ENCODE measurements at places on chromosomes 2 and 18. TPM values are rescaled to one million over a fixed set of nuclear protein-coding genes. Genes with fewer than 3 reads are reported as not detected.

DNA sequence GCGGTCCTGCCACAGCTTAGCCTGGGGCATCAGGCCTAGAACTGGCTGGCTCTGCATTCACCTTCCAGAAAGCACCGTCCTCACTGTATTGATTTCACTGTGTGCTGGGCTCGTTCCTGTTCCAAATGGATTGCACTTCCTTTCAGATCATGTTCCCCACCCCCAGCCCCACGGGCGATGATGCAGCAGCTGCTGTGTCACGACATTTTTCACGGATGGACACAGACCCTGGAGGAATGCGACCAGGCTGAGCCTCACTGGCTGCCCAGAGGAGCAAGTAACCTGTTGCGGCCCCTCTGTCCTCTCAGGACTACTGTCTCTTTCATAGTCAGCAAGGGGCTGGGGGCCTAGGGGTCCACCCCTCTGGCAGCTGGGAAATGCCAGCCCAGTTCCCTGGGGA, 50.3 kb downstream of the CAPN13 start:
- peaks cover 5% of the 10 kb centered on the region for H3K4me1 ChIP-seq
- no peak overlapping the region for H3K4me3 ChIP-seq
- no peaks in the 10 kb centered on the region for H3K36me3 ChIP-seq
- no peak overlapping the region for H3K27ac ChIP-seq
- DNase-seq, result no peak

DNA sequence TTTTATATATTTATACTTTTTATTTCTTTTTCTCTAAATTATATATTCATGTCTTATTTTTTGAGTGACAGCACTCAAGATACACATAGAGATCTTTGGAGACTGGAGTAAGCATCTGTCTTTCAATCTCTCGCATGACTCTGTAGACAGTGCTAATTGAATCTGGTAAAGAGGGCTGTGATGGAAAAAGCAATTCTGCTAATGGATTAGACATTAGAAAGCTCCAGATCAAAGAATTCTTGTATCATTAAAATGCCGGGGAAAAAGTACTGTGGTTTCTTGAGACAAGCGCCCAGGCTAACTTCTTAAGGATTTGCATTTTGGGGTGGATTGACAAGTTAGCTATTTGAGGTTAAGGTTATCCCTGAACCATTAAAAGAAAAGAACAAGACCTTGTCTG, 383.1 kb upstream of the TNP1 start:
- peaks cover 5% of the 10 kb centered on the region for H3K4me1 ChIP-seq
- H3K36me3 ChIP-seq, result no peaks in the 10 kb centered on the region
- H3K27me3 ChIP-seq, result no peaks in the 10 kb centered on the region

- no peak overlapping the region for H3K4me3 ChIP-seq
- no peak overlapping the region for H3K27ac ChIP-seq
- no peak for DNase-seq
- H3K36me3 ChIP-seq, result no peaks in the 10 kb centered on the region
- no peaks in the 10 kb centered on the region for H3K4me1 ChIP-seq
- no peaks in the 10 kb centered on the region for H3K27me3 ChIP-seq
Observed at GRCh38 chr2:134153294-134153880, 100.5 kb upstream of the MGAT5 start.

DNA sequence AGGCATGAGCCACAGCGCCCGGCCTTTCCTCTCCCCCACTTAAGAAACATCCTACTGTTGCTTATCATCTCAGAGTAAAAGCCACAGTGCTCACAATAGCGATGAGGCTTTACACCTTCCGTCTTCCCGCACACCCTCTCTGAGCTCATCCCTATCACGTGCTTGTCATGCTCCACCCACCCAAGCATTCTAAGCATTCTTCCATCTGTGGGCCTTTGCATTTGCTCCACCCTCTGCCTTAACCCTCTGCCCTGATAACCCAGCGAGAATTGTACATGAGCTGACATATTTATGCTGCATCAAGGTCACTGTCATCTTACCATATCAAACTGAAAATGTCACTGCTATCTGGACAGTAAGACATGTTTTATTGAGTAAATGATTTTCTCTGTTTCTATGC, 22.6 kb downstream of the FOXI3 start:
- no peaks in the 10 kb centered on the region for H3K27me3 ChIP-seq
- no peak overlapping the region for H3K27ac ChIP-seq
- no peak for DNase-seq
- no peaks in the 10 kb centered on the region for H3K4me1 ChIP-seq

DNA sequence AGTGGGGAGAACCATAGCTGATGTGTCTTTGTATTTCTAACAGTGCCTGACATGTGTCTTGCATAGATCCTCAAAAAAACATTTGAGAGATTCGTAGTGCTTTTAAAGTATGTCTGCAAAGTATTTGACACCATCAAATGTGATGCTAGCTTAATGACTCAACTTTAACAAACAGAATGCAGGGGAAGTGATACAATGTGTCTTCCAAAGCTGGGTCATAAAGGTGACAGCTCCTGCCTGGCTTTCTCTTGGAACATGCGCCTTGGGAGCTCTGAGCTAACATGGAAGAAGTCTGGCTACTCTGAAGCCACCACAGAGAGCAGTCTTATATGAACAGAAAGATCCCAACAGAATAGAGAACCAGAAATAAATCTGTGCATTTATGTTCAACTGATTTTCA, 78.2 kb downstream of the C1D start:
- H3K4me1 ChIP-seq, result no peaks in the 10 kb centered on the region
- H3K36me3 ChIP-seq, result no peaks in the 10 kb centered on the region
- no peak overlapping the region for H3K4me3 ChIP-seq
- no peak for DNase-seq

- H3K4me3 ChIP-seq, result no peak overlapping the region
- no peak overlapping the region for H3K27ac ChIP-seq
- no peaks in the 10 kb centered on the region for H3K27me3 ChIP-seq
- H3K36me3 ChIP-seq, result no peaks in the 10 kb centered on the region
Observed at GRCh38 chr2:27854229-27854862, 35.8 kb downstream of the RBKS start.

DNA sequence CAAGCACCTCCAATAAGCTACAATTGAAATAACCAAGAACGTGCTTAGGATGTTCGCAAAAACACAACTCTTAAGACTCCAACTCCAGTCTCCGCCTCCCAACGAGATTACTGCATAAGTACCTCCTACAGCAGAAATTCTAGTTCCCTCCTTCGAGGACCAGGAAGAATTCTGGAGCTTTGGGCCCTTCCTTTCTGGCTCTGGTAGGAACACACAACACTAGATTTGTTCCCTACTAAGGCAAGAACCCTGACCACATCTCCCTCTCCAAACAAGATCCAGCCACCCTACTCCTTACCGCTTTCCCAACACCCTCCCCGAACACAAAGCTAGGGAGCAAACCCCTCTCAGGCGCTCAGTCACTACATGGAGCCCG, 721 bp downstream of the ADAM17 start:
- no peaks in the 10 kb centered on the region for H3K4me1 ChIP-seq
- peak overlapping the region; percentile 92 for H3K4me3 ChIP-seq
- H3K36me3 ChIP-seq, result no peaks in the 10 kb centered on the region
- H3K27ac ChIP-seq, result peak overlapping the region; percentile 97
- H3K27me3 ChIP-seq, result no peaks in the 10 kb centered on the region

GRCh38 chr2:239482778-239483712, 82.2 kb upstream of the HDAC4 start:
- no peaks in the 10 kb centered on the region for H3K27me3 ChIP-seq
- no peaks in the 10 kb centered on the region for H3K4me1 ChIP-seq
- DNase-seq, result no peak
- H3K4me3 ChIP-seq, result no peak overlapping the region
- no peak overlapping the region for H3K27ac ChIP-seq
- no peaks in the 10 kb centered on the region for H3K36me3 ChIP-seq

- H3K4me3 ChIP-seq, result peak within 1 kb of the TSS; percentile 28
- H3K27me3 ChIP-seq, result peaks cover 43% of the 10 kb centered on the region
- no peaks in the 10 kb centered on the region for H3K36me3 ChIP-seq
- H3K4me1 ChIP-seq, result peaks cover 28% of the 10 kb centered on the region
- DNase-seq, result peak; percentile 77
Observed at GRCh38 chr2:170816504-170817092, at the start of gene GAD1. GAD1 (plus strand) TSS chr2:170816887; CDS start chr2:170818592, 1,705 bp downstream.

- no peak for DNase-seq
- no peaks in the 10 kb centered on the region for H3K4me1 ChIP-seq
- no peak overlapping the region for H3K27ac ChIP-seq
- H3K4me3 ChIP-seq, result no peak overlapping the region
- H3K36me3 ChIP-seq, result no peaks in the 10 kb centered on the region
- no peaks in the 10 kb centered on the region for H3K27me3 ChIP-seq
Observed at GRCh38 chr18:50006470-50007046, 188.4 kb downstream of the MYO5B start.

Gene POTEJ
- 16.7 TPM for total RNA-seq

Gene TWIST2
- total RNA-seq, result 23.5 TPM

Gene MBOAT2
- total RNA-seq, result 40.2 TPM

Gene PKDCC
- total RNA-seq, result 11.1 TPM

Gene FAP
- 2.0 TPM for total RNA-seq

Gene SCN9A
- total RNA-seq, result 0.46 TPM
